ENCODE measurements at places on chromosomes 12 and 14.

GRCh38 chr12:75528272-75528671, 16.9 kb upstream of the KRR1 start:
- DNase-seq: no peak

- DNase-seq: no peak
Observed at GRCh38 chr12:43337571-43338444, 214.2 kb downstream of the ADAMTS20 start.

DNA sequence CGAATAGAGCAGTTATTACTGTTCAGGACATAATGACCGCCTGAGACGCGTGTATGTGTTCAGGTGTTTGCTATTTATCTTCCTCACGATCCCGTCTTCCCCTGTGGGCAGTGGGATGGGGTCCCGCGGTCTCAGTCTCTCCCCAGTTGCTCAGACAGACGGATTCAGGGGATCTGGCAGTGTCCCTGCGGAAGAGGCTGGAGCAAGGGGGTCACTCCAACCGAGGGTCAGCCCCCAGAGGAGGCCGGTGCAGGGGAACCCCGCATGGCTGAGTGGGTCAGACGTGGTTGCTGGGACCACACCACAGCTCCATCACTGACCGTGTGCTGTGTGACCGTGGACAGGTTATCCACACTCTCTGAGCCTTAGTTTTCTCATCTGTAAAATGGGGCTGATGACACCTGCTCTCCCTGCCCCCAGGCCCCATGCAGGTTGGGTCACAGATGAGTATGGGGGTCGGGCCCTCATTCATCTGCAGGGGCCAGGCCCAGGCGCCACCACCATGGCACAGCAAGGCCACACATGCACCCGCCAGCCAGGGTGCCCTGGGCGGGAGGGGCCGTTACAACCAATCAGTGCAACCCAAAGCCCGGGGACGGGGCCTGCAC, 5.2 kb downstream of the MMP17 start:
- no peak for DNase-seq

DNA sequence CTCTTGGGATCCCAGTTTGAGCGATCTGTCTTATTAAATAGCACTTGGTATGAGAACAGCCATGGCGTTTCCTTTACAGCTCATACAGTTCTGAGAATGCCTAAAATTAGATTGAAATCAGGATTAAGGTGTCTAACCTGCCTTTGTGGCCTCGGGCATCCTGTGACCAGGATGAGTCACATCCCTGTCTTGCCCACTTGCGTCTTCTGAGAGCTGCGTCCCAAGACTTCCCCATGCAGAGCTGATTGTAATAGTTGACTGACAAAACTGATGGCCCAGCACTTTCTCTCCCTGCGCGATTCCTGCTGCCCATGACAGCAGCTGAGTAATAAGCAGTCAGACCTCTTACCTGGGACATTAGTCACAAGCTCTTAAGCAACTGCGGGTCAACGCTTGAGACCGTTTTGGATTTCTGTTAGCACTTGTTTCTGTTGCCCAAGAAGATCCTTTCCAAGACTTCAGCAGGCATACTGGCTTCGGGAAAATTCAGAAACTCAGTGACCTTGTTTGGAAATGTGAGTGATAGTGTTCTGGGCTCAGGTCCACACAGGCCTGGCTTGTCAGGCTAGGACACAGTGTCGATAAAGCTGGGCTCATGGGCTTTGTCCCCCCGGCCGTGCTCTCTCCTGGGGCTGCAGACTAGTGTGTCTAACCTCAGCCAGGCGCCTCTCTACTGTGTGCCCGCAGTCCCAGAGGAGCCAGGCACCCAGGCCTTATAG, 169.9 kb upstream of the HIF1A start:
- peak; percentile 62 for DNase-seq

- no peak for DNase-seq
Observed at GRCh38 chr14:101126731-101127130, 223.2 kb upstream of the RTL1 start.

DNA sequence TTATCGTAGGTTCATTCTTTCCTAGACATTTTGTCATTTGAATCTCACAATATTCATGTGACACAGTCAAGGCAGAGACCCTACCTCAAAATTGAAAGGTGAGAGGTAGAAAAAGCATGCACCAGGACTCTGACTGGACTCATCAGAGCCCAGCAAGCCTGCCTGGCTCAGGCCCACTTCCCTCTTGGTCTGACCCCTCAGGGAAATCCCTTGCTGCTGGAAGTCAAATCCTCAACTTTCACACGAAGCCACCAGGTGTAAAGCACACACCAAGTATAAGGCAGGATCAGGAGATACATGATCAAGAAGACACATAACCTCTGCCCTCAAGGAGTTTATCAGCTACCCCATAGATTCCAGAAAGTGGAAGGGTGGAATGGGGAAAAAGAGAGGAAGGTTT, 18.8 kb downstream of the NIN start:
- DNase-seq: no peak

DNA sequence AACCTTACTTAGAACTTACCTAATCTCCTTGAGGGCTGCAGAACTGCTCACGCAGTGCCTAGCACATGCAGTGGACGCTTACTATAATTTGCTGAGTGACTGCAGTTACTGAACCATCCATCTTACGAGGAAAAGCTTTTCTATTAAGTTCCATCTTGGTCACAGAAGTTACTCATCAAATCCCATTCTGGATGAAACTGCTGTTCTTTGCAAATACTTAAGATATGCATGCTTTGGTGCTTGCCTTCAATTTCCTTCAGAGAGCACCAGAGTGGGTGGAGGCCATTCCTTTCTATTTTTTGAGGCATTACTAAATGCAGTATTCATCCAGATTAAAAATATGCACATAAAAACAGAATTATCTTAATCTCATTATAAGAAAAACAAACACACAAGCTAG, 17.7 kb upstream of the PELI2 start:
- DNase-seq: no peak

DNA sequence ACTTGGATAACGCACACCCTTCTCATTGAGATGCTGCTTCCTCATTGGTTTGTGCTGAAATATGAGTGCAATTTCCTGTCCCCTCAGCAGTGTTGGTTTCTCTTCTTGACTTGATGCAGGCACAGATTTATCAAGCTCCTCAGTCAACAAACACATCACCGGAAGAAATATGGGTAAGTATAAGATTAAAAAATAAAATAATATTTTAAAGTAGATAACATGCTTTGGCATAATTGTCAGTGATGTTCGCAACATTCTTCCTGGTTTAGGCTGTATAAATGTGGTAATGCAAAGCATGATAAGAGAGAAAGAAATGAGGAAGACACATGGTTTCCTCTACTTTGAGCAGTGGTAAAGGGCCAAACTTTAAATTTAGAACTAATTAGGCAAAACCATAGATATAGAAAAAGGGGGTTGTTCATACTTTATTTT, at the start of gene GPR65:
Gene GPR65, plus strand, starts transcription at position 86 of the 432 bp plus-strand sequence. CDS start 5,713 bp downstream, outside the sequence.
- DNase-seq: peak; percentile 70

GRCh38 chr14:87387806-87388205, 605.2 kb downstream of the GALC start:
- no peak for DNase-seq

GRCh38 chr14:91613459-91614112, 103.5 kb upstream of the PPP4R3A start:
- DNase-seq: no peak

DNA sequence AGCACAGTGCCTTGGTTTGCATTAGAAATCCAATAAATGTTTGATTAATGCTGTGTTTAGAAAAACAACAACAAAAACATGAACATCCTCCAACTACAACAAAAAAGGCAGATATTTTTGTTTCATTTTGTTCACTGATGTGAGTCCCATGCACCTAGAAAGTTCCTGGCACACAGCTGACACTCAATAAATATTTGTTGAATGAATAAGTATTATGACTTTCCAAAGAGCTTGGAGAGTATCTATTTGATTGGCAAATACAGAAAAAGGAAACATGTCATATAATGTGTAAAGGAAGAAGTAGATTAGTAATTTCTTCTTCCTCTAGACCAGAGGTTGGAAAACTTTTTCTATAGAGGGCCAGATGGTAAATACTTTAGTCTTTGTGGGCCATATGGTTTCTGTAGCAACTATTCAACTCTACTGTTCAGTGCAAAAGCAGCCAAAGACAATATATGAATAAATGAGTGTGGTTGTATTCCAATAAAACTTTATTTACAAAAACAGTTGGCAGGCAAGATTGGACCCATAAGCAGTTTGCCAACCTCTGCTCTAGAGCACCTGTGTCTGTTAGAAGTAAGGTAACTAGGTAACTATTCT, 312.3 kb upstream of the DIO2 start:
- DNase-seq: no peak

DNA sequence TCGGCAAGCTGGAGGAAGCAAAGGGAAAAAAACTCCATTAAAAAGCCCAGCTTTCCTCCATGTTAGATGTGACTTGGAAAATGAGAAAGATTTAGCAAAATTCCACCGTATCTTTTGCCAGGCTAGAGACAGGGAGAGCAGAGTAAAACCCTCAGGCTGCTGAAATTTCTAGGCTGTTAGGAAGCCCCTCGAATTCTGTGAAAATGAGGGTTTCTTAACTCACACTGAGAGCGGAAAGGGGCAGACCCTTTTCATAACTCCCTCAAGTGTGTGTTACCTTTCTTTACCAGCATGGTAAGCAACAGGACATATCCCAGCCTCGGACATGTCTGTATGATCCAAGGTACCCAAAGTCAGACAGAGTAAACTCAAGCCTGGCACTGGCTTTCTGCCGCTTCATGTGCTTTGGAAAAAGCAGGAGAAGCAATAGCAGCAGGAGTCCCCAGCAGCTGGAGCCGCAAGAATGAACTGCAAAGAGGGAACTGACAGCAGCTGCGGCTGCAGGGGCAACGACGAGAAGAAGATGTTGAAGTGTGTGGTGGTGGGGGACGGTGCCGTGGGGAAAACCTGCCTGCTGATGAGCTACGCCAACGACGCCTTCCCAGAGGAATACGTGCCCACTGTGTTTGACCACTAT, at the start of gene RHOJ:
Gene RHOJ, plus strand, starts transcription at position 37 of the 637 bp plus-strand sequence. Its CDS starts 427 bp downstream, at position 464.
- DNase-seq: no peak

DNA sequence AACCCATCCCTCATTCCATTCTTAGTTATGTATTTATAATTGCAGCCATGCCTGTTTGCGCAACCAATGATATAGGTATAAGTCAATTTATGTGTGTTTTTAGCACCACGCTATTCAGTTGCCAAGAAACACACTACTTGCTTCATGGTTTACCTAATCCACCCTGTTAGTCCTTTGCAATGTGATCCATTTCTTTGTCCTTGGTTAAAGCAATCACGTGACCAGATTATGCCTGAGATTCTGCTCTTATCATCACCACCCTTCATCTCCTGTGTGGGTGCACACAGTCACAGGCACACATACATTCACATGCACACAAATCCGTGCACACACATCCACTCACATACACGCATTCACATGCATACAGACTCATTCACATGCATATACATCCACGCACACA, 52.3 kb upstream of the KCNA5 start:
- DNase-seq: no peak

- DNase-seq: no peak
Observed at GRCh38 chr14:103533999-103534575, 5.1 kb downstream of the TRMT61A start.

- no peak for DNase-seq
Observed at GRCh38 chr14:74834692-74835392, 41.1 kb downstream of the PROX2 start.

DNA sequence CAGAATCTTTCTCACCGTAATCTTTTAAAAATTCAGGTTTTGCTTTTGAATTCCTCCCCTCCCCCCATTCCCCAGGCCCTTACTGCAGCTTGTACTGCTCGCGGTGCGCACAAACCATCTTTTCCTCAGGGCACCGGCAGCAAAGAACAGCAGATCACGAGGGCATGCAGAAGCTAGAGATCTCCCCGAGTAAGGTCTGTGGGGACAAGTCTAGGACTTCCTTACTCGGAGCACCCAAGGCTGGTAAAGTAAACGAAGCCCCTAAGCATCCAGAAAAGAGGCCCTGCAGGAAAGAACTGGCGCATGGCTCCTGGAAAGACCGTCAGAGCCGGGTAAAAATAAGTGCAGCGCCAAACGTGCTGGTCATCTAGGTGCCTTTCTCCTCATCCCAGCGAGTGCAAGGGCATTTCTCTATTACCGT, 727 bp downstream of the LDHB start:
- peak; percentile 32 for DNase-seq

Measured in CD4-positive, alpha-beta T cell treated with Interleukin-6 at 100 ng/mL for 8 hours (primary cell).